Activated T-helper 17 cell treated with anti-CD3 and anti-CD28 coated beads, Interleukin-2, amount 50 U/mL, for 72 hours (primary cell): ENCODE measurements at places on chromosomes 6 and 20.

- no peak for ATAC-seq
Observed at GRCh38 chr6:131430531-131430930, 142.5 kb upstream of the ARG1 start.

DNA sequence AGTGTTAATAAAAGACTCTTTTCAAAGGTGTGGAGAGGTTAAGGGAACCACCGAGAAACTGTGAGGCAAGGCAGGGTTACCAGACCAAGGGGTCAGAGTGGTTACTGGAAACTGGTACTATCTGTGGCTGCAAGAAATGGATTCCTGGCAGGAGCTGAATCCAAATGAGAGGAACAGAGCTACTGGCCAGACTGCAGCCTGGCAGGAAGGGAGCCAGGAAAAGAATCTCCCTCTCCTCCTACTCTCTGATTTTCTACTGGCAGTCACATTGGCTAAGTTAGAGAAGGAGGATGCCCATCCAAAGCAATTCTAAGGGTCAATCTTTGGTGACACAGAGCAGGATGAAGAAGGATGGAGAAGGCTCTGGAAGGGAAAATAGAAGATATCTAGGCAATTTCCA lies 211.5 kb downstream of the GRM1 start:
- no peak for ATAC-seq

GRCh38 chr6:127956260-127956888 lies 55.5 kb upstream of the THEMIS start:
- peak; percentile 57 for ATAC-seq

DNA sequence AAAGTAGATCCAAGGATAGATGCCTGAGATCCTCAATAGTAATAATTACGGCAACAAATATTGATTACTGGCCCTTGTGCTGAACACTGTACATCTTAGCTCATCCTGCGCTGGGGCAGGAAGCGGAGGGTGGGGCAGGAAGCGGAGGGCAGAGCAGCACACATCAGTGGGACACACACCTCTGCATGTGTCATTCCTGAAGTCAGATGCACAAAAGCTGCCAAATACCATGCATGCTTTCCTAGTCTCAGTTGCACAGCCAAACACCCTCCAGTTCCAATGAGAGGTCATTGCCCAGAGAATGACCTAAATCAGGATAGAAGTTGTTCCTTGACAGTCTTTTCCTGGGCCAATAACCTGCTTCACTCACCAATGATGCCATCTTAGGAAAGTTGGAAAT lies 74.4 kb upstream of the FOXC1 start:
- ATAC-seq = peak; percentile 98

DNA sequence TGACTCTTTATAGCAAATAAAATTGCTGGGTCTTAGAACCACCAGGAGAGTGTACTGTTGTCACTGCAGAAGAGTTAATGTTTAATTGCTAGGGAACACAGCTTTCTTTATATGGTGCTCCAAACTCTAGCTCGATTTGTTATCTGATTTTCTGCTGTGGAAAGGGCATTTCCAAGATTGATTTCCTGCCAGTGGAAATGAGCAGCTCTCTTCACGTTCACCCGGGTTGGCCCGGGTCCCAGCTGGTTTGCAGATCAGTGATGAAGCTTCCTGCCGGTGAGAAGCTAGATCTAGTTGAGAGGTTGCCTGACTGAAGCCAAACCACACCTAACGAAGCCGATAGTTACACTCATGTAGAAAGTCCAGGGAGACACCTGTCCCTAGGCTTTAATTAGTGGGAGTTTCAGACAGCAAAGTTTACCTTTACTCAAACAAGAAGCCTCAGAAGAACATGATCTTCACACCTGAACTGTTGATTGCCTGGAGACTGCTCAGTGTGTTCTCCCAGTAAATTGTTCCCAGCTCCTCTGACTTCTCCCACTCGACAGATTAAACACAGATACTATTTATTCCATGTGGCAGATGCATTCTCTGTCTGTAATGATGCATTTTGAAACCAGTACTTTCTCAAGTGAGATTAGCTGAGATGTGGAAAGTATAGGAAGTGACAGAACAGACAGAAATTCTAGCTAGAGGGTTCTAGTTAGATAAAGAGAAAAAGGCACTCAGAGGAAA lies 27.8 kb downstream of the PAQR8 start:
- peak; percentile 61 for ATAC-seq

GRCh38 chr6:36285797-36286196 lies 15.9 kb downstream of the PNPLA1 start:
- ATAC-seq = no peak

DNA sequence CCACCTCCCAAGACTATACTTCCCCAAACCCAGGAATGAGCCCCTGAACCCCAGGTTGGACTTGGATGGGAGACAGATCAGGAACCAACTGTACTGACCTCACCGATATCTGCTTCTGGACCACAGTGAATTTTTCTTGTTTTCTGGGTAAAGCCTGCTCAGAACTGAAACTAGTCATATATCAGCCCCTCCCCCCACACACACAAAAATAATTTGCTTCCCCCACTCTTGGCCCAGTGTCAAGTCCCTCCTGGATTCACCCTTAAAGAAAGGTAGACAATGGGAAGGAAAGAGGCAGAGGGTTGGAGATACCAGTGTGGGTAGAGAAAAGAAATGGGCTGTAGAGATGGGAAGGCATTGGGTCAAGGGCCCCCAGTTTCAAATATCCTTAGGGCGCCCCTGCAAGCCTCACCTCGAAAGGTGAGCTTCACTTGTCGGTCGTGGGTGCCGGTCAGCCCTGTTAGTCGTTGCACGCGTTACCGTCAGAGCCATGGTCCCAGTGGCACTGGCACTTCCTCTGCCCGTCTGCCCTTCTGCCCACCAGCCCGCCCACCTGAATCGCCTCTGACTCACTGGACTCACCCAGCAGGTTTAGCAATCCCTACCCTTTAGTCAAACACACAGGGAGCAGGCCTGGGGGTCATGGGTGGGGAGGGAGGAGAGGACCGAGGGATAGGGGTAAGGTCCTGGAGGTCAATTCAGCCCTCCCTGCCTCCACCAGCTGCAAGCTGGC lies 8.5 kb upstream of the SPAG4 start:
- no peak for ATAC-seq

DNA sequence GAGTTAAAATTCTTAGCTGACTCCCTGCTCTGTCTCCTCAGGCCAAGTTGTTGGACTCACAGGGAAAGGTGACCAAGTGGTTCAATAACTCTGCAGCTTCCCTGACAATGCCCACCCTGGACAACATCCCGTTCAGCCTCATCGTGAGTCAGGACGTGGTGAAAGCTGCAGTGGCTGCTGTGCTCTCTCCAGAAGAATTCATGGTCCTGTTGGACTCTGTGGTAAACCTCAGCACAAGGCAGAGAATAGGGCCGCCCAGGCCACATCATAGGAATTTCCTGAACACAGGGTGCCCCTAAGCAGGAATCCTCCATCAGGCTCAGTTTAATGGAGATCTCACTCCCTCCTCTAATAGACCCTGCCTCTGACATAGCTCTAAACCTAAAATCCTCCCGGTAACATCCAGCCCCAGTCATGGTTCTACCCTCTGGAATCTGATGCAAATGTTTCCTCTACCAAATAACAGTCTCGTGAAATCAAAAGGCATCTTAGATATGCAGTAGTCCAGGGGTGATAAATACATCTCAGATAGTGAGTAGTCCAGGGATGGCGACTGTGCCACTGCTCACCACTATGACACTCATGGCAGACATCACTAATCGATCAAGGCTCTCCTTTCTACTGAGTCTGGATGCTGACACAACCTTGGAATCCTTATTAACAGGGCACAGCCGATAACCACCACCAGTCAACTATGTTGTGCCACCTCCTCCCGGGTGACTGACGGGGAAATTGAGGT lies 18.3 kb downstream of the BPIFB1 start:
- ATAC-seq = no peak

DNA sequence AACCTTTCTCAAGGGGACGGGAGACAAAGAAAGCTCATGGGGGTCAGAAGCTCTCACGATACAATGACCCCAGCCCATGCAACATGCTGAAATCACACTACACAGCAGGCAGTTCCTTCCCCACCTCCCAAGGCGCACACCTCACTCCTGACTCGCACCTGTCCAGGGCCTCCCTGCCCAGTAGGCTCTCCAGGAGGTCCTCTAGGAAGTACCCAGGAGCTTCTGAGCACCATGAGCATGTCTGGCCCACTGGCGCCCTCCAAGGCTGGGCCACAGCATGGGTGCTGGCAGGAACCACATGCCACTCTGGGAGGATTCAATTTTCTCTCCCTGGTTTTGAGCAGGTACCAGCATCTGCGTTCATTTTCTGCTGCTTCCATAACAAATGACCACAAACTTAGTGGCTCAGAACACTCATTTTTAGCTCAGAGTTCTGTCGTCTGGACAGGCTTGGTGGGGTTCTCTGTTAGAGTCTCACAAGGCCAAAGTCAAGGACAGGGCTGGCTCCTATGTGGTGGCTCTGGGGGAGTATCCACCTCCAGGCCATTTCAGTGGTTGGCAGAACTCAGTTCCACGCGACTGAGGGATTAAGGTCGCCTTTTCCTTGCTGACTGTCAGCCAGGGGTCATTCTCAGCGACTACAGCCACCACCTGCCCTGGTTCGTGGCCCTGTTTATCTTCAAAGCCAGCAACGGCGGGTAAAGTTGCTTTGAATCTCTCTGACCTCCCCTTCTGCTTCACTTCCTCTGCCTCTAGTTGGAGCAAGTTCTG lies 32.7 kb downstream of the ACSS1 start:
- no peak for ATAC-seq

DNA sequence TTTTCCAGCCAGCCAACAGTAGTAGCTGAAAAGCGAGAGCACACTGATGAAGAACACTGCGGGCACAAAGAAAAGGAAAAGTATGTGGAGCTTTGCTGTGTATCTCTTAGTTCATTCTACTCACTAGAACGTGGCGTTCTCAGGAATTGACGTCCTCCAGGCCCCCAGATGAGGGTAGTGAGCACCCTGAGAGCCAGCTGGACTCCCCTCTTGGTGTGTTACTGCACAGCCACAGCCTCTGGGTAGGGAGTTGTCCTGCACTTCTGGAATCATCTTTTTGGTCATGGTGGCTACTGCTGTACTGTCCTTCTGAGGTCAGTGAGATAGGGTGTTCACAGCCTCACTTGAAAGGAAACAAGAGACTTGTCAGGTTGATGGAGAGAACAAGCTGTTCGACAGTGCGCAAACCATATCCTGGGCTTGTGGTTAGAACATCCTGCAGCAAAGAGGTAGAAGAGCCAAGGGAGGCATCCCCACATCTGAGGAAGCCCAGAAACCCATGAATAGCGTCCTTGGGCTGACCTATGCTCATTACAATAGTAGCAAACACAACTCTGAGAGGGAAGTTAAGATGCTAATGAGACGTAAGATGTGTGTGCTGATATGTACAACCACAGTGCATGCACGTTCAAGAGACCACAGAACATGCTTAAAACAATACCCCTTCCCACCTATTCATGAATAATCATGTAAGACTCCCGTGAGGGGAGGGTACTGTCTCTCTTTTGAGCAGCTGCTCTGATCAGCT lies 14.6 kb upstream of the HLA-F start:
- ATAC-seq = peak; percentile 81

- no peak for ATAC-seq
Observed at GRCh38 chr6:43965628-43966373, 161.5 kb downstream of the MRPL14 start.

DNA sequence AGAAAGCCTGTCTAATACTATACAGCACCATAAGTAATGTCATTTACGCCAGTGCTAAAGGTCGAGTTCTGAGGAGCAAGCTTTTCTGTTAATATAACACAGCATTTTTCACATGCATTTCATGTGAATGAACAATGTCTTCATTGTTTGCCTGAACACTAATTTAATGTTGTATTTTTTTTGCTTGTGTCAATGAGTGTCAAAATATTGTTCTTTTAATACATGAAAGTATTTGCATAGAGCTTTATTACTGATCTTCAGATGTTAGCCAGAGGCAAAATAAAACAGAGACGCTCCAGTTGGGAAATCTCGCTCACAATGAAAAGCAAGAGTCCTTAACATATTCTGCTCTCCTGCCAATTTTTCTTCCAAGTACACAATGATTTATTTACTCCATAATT lies 151.8 kb downstream of the FOXC1 start:
- ATAC-seq = no peak

- ATAC-seq = no peak
Observed at GRCh38 chr20:62362991-62363919, 3.9 kb downstream of the LAMA5 start.

DNA sequence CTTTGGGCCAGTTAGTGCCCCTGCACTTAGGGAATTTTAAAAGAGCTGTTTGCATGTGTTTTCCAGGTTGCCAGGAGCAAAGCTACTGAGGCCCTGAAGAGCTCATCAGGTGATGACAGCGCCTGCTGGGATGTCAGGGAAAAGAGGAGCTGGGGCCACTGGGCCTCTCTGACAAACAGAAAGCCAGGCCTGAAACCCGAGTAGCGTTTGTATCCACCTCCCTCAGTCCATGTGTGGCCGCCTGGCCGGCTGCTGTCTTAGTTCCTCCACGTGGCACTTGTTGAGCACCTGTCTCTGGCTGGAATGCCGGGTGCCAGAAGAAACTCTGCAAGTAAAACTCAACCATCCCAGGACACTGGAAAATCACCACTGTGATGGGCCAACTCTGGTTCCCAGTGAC lies 601.2 kb downstream of the CDH26 start:
- ATAC-seq = no peak

DNA sequence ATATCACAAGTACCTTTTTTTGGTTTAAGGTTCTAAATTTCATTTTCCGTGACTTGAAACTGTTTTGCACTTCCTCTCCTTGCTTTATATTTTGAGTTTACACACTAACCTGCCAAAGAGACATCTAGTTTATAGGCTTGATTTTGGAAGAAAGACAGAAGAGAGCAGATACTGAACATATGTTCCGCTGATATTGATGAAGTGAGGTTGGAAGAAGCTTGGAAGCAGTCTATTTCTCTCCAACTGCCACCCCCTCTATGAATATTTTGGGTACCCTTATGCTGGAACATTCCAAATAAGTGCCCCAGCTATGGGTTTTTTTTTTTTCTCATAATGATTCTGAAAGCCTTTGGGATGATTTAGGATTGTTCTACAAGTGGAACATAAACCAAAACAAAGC lies 150.6 kb downstream of the LAMA2 start:
- no peak for ATAC-seq

DNA sequence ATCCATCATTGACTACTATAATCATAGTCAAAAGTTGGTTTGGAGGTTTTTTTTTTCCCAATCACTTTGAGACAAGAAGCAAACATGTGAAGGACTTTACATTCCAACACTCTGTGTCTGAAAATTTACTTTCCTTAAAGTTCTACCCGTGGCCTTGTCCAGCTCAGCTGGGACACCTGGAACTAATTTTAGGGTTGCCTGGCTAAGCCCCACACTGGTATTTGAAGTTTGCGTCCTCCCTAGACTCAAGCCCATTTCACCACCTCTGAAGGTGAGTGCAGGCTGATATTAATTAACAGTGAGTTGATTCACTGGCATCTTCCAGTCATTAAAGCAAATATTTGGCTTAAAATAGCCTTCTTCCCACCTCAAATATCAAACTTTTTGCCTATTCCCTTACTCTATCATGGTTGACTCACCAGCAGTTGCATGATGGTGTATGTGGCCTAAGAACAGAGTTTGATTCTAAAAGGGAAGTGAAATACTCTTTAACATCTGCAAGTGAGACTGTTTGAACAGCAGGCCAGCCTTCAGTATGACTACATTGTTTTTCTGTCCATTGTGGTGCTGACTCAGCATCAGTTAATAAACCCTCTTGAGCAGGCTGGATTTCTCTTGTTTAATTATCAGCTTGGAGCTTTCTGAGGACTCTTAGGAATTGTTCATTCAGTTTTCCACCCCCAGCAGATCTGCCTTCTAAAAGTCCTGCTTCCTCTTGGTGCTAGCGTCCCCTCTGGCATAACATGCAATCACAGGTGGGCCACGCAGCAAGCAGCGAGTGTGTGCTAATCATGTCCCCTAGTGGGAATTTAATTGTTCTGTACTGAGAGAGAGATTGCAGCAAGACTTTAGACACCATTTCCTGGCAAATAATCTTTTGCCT lies 1.8 kb upstream of the PRDM1 start:
- ATAC-seq = peak; percentile 52
